Right ventricle myocardium superior (tissue), 1 donor: ENCODE measurements at places on chromosomes 11 and 22. TPM values are rescaled to one million over a fixed set of nuclear protein-coding genes. Genes with fewer than 3 reads are reported as not detected.

- DNase-seq: no peak
Measured at GRCh38 chr22:19643448-19644313, 70.6 kb upstream of the SEPTIN5 start.

GRCh38 chr11:1035577-1036283, 788 bp downstream of the MUC6 start:
- DNase-seq: no peak

- DNase-seq: no peak
Measured at GRCh38 chr22:31654408-31654807, 7.6 kb downstream of the PISD start.

GRCh38 chr11:73189315-73189714, 28.8 kb upstream of the P2RY2 start:
- DNase-seq: peak; percentile 66

- DNase-seq: peak; percentile 62
Measured at GRCh38 chr11:34654483-34655334, 33.8 kb downstream of the EHF start.

DNA sequence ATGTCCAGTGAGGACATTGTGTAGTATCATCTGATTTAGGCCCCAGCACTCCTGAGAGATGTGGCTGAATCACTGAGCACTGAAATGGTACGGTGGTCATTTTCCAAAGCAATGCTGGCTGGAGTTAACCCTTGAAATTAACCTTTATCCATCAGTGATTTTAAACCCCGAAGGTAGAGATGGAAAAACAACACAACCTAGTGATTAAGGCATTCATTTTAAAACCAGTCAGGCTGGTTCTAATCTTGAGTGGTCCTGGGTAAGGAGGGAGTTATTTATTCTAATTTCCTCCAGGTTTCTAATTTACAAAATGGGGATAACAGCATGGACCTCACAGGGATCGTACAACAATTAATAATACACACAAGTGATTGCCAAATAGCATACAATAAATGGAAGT, 6.6 kb upstream of the CSNK2A3 start:
- DNase-seq: no peak

DNA sequence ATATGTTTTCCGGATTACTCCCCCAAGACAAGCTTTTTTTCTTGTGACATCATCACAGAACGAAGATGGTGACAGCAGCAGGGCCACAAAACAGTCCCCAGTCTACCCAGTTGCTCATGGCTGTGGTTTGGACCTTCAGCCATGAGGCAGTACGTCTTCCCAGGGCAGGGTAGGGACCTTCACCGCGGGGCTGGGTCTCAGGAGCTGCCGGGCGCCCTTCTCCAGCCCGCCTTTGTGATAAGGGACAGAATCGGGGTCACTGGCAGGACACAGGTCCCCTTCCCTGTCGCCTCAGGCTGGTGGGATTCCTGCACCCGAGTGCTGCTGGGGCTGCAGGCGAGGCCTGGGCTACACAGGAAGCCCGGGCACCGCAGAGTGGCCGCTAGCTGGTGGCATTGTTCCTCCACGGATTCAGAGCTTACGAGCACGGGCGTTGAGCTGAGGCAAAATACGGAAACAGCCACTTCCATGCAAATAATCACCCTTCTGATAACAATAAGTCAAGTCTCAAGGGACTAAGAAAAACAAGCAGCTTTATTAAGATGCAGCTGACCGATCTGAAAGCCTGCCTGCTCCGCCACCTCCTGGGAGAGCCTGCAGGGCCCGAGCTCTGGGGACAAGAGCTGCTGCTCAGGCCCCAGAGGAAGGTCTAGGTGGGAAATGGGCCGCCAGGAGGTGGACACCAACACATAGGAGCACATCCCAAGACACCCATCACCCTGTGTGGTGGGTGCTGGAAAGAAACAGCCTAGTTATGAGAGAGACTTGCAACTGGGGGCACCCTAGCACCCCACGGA, 12.3 kb downstream of the TBX1 start:
- peak; percentile 64 for DNase-seq

DNA sequence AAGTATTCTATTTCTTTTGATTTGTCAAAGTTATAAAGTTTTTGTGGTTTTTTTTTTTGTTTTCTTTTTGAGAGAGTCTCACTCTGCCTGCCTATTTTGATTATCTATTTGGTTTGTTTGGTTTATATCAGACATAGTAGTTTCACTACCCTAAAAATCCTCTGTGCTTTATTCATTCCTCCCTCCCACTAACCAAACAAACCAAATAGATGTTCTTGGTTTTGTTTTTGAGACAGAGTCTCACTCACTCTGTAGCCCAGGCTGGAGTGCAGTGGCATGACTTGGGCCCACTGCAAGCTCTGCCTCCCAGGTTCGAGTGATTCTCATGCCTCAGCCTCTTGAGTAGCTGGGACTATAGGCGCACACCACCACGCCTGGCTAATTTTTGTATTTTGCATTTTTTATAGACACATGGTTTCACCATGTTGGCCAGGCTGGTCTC, 67.9 kb downstream of the ENTHD1 start:
- DNase-seq: no peak

Gene OR51I2
- total RNA-seq: not detected

Gene MCHR1
- 0.54 TPM for total RNA-seq

Gene OR8B3
- not detected for total RNA-seq

Gene OR51S1
- total RNA-seq: not detected

Gene PRR33
- total RNA-seq: 5.8 TPM
